SK-N-DZ (cell line): ENCODE measurements at places on chromosomes 5 and 9.

DNA sequence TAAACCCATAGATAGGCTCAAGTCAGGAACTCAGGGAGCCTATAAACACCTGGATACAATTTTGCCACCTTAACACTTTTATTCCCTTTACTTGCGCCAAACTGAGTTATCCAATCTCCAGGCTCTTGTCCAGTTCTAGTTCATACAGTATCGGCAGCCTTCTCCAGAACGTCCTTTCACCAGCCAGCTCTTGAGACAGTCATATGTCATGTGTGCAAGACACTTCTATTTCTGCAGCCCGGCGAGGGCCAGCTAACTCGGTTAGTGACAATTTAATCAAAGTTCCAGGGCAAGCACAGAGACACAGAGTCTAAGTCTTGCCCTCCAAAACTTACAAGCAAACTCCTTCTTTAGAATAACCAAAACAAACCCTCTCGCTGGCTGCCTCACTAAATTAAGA is 12.9 kb downstream of the ABCA1 start:
- peak; percentile 64 for DNase-seq

GRCh38 chr9:68979538-68980314 is 34.2 kb downstream of the PRKACG start:
- DNase-seq = no peak

GRCh38 chr5:107284822-107285525 is 385.8 kb downstream of the EFNA5 start:
- DNase-seq = no peak

GRCh38 chr5:14343376-14343775 is 200.2 kb downstream of the TRIO start:
- no peak for DNase-seq

DNA sequence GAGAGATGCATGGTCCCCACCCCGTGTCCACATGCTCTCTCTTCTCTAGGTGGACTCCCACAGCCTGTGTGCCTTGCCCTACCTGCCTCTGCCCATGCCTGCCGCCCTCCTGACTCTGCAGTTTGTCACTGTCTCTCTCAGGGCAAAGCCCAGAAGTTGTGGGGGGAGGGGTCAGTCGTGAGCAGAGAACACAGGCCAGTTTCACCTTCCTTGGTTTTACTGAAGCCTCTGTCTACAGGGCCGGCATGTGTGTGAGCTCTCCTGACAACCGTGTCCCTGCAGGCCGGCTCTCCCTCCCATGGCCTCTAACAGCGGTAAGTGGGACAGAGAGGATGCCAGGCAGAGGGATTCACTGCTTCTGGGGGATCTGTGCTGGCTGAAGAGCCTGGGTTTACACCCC is 43.5 kb upstream of the SLC25A51 start:
- no peak for DNase-seq

DNA sequence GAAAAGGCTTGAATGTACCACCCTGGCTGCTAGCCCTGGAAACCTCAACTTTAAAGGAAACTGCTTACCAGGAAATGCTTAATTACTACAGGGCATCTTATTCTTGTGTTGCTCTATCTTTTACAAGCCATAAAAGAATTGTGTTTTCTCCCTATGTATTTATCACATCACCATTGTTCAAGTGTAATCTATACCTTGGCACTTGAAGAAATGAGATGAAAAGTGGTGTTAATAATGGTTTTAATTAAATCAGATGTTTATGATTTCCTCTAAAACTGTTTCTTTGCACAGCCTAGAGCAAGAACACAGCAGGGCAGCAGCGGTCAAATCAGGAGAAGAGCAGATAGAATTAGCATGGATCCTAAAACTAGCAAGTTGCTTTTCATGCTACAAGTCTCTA is 131.8 kb upstream of the RGMB start:
- no peak for DNase-seq

- DNase-seq = no peak
Measured at GRCh38 chr9:88889386-88889785, 101.9 kb upstream of the S1PR3 start.

GRCh38 chr5:141866096-141866495 is 12.1 kb downstream of the PCDH1 start:
- no peak for DNase-seq

GRCh38 chr5:142977363-142978051 is 207.3 kb downstream of the ARHGAP26 start:
- no peak for DNase-seq

DNA sequence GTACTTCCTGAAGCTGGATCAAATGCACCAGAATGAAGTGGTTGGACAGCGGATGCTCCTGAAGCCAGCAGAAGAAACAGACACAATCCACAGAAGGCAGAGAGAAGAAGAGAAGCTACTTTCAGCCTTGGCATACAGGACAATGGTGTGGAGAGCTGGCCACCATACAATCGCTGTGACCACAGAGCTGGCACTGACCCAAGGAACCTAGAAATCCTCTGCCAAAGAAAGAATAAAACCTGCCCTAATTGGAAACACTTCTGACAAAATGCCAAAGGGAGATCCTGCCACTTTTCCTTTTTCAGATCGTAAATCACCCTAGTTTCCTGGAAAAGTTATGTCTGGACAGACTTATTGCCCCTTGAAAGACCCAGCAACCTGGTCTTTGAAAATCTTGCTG is 77.8 kb downstream of the BAAT start:
- no peak for DNase-seq

- DNase-seq = no peak
Measured at GRCh38 chr5:9641806-9642355, 11.7 kb upstream of the TAS2R1 start.

GRCh38 chr5:6542421-6543345 is 90.2 kb downstream of the NSUN2 start:
- no peak for DNase-seq

DNA sequence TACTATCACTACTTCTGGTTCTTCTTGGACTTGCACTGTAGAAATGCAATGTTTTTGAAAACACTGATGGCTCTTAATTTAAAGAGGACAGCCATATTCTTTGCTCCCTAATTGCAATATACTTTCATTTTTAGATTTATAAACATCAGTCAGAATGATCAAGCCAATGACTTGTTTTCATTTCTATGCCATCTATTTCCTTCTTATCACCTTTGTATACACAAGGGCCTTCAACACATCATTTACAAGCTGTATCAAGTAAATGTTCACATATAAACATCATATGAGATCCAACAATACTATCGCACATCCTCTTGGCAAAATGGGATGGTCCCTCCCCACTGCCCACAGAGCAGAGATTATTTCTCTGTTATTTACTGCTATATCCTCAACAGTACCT is 24.9 kb downstream of the AUH start:
- DNase-seq = no peak

- no peak for DNase-seq
Measured at GRCh38 chr5:168357876-168358275, 66.4 kb downstream of the WWC1 start.
